ENCODE measurements at places on chromosomes 11 and 22. TPM values are rescaled to one million over a fixed set of nuclear protein-coding genes. Genes with fewer than 3 reads are reported as not detected.

DNA sequence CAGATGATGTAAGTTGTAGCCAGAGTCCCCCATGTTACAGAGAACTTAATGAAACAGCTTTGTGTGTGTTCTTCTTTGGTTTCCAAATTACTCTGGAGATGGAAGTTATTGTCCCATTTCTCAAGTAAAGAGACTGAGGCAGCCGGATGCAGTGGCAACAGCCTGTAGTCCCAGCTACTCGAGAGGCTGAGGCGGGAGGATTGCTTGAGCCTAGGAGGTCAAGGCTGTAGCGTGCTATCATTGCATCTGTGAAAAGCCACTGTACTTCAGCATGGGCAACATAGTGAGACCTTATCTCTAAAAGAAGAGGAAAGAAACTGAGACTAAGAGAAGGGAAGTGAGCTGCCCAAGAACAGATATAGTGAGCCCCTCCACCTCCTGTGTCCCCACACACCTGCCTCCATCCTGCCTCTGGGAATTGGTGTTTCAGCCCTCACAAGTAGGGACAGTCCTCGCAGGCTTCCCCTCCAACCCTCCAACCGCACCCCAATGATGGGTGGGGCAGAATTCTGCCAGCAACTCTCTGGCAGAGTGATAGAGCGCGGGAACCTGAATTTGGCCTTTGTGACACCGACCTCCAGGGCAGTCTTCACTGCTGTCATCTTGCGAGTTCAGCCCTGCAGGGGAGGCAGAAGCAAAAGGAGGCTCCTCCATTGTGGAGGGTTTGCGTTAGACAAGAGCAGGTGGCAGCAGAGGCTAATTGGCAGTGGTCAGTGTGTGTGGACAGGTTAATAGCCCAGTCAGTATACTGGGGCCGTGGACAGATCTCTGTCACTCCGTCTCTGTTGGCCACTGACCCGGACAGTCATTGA, 1.6 kb downstream of the PDXP start:
- DNase-seq, result no peak

GRCh38 chr11:877565-877964, 33.0 kb downstream of the CHID1 start:
- no peak for DNase-seq

DNA sequence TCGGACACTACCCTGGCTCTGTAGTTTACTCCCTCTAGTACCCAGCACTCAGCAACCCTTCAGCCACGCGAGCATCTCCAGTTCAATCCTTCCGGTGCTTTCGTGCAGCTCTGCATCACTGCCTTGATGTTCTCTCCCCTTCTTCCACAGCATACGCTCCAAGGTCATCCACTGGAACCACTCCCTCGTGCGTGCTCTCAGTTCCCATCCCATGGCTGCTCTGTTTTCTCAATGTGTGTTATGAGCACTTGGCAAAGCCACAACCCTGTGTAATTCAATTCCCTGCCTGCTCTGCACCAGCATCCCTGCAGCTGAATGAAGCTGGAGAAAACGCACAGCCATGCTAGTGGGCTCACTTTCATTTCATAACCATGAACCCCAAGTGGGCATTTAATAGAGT, 38.5 kb upstream of the NFRKB start:
- no peak for DNase-seq

- no peak for DNase-seq
Measured at GRCh38 chr11:90309693-90310092, 86.8 kb upstream of the CHORDC1 start.

GRCh38 chr11:92026664-92027063, 198.0 kb upstream of the FAT3 start:
- DNase-seq, result no peak

- DNase-seq, result no peak
Measured at GRCh38 chr11:115884800-115885534, 380.8 kb upstream of the CADM1 start.

NPAS4 gene
- 1.00 TPM for total RNA-seq

DNAJB7 gene
- not detected for total RNA-seq

DNA sequence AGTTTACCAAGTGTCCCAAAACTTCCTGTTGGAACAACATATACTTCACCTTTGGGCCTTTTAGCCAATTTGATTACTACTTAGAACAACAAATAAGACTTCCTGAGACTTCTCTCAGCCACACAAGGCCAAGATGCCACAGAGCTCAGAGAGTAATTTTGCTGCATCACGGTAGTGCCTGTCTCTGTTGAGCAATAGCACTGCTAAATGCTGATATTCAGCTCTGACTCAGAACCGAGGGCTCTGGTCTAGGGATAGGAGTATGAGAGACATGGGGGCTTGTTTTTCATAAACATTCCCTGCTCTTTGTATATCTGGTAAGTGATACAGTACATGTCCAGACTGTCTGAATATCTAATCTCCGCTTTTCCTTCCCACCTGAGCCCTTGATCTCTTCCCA, 260.4 kb upstream of the ARHGAP20 start:
- no peak for DNase-seq

- DNase-seq, result no peak
Measured at GRCh38 chr11:102493524-102493923, 37.0 kb downstream of the MMP7 start.

CALCA gene
- not detected for total RNA-seq

OR8K5 gene
- total RNA-seq, result not detected

GLYAT gene
- total RNA-seq, result not detected

- DNase-seq, result no peak
Measured at GRCh38 chr11:35746356-35747153, 84.0 kb downstream of the TRIM44 start.

BET1L gene
- total RNA-seq, result 68.2 TPM

- DNase-seq, result no peak
Measured at GRCh38 chr22:23565305-23565914, 14.7 kb downstream of the IGLL1 start.

GRCh38 chr11:122755409-122755808, 82.9 kb upstream of the CRTAM start:
- DNase-seq, result no peak

UCP3 gene
- total RNA-seq, result 4.5 TPM

GRCh38 chr22:49327411-49328117, 500.1 kb downstream of the BRD1 start:
- DNase-seq, result peak; percentile 5

DNA sequence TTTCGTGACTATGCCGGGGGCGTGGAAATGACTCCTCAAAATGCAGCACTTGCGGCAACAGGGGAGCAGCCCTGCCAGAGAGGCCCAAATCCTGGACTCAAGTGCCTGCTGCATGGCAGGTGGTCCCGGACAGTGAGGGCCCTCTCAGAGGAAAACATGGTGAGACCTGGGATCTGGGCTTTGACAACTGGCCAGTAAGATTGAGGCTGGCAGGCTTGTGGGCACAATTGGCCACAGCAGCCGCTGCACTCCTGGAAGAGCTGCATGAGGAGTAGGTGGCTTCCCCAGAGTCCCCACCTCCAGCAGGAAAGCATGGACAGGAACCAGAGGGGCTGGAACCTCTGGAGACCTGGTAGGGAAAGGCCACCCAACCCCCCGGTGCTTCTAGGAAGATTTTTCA, 13.4 kb downstream of the LINC01488 start:
- no peak for DNase-seq

GRCh38 chr22:44192098-44192815, 11.5 kb downstream of the PARVG start:
- DNase-seq, result no peak

MAPK11 gene
- total RNA-seq, result 8.4 TPM

DNA sequence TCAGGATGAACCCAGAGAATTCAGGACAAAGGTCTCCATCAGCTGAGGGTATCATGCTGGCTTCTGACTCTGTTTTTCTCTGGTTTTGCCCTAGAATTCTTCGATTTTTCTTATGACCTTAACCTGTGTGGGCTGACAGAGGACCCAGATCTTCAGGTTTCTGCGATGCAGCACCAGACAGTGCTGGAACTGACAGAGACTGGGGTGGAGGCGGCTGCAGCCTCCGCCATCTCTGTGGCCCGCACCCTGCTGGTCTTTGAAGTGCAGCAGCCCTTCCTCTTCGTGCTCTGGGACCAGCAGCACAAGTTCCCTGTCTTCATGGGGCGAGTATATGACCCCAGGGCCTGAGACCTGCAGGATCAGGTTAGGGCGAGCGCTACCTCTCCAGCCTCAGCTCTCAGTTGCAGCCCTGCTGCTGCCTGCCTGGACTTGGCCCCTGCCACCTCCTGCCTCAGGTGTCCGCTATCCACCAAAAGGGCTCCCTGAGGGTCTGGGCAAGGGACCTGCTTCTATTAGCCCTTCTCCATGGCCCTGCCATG, 16.8 kb downstream of the SERPING1 start:
- DNase-seq, result no peak

GLB1L3 gene
- total RNA-seq, result not detected

C11orf87 gene
- 0.88 TPM for total RNA-seq

KLHL35 gene
- total RNA-seq, result 0.67 TPM

SPDYC gene
- total RNA-seq, result not detected

GRCh38 chr11:64360448-64360921, 1.5 kb downstream of the RPS6KA4 start:
- no peak for DNase-seq

DNA sequence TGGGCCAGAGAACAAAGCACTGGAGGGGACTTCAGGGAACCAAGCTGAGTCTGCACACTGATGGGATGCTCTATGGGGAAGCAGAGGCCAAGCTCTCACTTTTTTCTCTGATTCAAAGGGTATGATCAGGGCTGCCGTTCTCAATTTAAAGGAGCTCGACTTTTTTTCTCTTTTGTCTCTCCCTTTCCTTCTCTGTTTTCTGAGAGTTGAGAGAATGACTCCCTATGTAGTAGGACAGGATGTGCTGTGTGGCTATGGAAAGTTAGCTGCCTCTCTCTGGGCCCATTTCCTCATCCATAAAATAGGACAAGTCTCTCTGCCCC, 7.9 kb downstream of the ADORA2A start:
- DNase-seq, result no peak

GRCh38 chr11:26199331-26200095, 132.4 kb upstream of the ANO3 start:
- DNase-seq, result no peak

OMP gene
- total RNA-seq, result 1.5 TPM

DNA sequence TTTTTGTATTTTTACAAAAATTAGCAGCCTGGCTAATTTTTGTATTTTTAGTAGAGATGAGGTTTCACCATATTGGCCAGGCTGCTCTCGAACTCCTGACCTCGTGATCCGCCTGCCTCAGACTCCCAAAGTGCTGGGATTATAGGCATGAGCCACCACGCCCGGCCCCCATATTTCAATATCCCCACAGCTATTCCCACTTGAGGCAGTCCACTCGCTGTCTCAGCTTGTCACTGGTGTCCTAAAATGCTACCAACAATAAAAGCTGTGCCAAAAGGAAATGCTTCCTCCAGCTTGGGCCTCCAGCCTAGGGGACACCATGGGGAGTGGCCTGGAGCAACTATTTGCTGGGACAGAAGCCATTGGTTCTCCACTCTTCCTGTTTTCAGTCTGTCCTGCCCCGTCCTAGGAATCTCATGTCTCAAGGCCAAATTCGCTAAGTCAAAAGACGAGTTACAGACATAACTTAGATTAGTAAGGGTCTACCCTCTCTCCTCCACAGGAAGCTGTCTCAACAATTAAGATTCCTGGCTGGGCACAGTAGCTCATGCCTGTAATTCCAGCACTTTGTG, 7.3 kb upstream of the SPINDOC start:
- DNase-seq, result no peak

APOL3 gene
- total RNA-seq, result 1.8 TPM

KDM4D gene
- 2.6 TPM for total RNA-seq

DNA sequence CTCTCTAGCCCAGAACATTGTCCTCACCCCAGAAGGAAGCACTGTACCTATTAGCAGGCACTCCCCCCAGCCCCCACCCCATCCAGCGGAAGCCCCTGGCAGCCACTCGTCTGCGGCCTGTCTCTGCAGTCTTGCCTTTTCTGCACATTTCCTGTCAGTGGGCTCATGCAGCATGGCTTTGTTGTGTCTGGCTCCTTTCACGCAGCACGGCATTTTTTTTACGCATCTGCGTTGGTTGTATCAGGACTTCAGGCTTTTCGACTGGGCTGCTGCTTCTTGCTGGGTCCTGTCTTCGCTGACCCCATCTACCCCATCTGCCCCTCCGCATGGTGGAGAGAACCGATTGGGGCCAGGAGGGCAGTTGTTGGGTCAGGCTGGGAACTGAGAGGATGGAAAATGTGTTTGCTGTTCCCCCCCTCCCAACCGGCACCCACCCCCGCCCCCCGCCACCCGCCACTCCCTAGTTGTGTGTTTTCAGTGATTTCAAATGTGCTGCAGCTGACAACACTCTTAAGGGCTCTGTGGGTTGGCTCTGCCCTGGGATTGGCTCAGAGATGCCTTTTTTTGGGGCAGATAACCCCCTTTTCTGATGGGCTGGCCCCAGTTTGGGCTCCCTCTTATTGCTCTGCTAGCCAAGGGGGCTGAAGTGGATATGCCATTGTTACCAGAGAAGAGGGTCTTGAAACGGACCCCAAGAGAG, 110.0 kb downstream of the KIAA1671 start:
- no peak for DNase-seq

MIOX gene
- total RNA-seq, result 0.66 TPM

STK33 gene
- total RNA-seq, result 12.2 TPM
